ENCODE measurements at places on chromosomes 13 and 19.

DNA sequence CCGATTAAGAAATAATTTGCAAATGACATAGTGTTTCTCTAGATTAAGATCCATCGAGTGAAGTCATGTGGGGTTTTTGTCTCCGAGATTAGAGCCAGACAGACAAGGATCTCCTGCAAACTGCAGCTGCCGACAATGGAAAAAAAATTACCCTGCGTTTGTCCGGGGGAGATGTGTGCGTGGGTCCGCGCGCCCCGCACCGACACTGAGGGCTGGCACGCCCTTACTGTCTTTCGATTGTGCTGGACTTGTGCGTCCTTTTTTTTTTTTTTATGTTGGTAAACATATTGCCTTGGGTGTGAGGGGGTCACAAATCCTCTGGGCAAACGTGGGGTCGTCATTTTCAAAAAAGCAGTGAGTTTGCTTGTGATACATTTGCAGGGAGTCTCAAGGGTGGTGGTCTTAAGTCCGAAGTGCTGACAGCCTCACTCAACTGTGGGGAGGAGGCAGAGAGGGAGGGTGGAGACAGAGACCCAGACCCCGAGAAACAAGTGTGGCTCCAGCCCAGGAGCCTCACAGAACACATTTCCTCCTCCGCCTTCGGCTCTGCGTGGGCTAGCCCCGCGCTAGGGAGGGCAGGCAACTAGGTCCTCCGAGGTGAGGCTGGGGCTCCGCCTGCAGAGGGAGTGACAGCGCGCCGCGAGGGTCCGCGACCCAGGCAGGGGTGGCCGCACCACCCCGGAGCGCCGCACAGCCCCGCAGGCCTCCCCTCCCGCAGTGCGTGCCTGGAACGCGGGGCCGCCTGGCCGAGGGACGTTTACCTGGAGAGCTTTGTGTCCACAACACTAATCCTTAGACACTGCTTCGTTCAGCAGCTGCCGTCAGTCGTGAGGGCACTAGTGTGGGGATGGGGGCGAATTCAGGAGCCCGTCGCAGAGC lies 11.7 kb upstream of the SOX1 start:
- no peak for DNase-seq

DNA sequence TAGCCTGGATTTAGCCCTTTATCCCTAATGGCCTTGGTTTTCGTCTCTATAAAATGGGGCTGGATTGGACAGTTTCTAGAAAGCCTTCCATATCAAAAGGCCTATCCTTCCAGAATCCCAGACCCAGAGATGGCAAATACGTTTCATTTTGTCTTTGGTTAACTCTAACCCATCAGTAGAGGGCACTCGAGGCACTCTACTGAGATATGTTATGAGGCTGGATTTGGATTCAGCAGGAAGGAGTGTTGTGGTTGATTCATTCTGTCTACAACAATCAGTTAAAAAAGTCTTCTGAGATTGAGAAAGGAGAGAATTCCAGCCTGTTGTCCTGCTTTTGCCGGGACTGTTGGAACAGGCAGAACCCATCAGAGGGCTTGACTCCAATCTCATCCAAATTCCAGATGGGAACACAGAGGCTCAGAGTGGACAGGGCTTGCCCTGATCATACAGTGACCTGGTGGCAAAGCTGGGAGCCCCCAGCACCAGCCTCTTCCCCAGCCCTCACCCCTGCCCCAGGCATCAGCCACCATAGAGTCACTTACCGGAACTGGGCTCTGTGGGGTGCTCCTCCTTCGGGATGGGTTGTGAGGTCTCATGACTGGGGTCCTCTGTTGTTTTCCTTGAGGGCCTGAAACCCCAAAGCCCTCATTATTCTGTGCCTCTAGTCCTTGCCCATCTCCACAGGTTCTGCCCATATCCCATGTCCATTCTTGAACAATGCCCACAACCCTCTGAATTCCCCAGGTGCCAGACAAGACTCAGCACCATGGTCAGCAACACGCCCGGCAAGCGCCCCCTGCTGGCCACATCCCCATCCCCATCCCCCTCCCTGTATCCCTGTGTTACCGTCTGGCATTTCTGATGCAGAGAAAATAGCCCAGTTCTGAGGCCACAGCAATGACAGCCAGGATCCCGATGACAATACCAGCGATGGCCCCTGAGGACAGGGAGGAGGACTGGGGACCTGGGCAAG lies 12.3 kb upstream of the ZNF180 start:
- DNase-seq = peak; percentile 54

GRCh38 chr13:20550799-20551198 lies 16.2 kb upstream of the IFT88 start:
- no peak for DNase-seq

- peak; percentile 86 for DNase-seq
Measured at GRCh38 chr19:2648528-2648937, 54.0 kb downstream of the GNG7 start.

DNA sequence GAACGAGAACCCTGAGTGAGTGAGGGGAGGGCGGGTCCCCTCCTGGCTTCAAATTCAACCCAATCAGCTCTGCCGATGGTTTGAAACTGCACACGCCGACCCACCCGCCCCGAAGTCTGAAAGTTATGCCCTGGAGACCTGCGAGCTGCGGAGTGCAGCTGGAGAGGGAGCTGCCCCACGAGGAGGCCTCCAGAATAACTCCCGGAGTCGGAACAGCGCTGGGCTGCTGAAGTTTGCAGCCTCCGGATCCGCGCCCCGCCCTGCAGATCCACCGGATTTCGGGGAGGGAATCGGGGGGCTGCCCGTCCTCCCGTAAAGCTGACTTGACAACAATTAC lies 7.0 kb downstream of the POU4F1 start:
- no peak for DNase-seq

DNA sequence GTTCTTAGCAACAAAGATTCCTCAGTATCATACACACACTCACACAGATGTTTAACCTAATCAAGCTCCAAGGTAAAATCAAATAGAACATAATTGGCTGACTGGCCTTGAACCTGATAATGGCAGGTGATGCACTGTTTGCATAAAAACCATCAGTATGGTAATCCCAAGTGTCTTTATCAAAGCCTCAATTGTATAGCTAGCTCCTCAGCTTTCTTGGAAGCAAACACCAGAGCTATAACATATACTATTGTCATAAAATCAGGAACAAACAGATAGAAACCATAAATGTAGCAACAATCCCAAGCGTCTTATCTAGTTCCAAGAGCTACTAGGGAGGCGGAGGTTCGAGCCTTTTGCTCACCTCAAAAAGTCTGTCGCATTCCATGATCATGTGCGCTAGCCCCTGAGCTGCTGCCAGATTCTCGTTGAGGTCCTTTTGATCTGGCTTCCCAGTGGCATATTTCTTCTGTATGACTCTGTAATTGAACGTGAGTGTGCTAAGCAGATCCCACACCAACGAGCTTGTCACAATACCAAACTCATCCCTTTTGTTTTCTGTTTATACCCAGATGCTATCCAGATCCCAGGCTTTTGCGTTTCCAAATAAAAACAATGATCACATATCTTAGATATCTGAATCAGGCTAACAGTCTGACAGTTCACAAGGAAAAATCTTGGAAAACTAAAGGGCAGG lies 95.3 kb downstream of the KL start:
- no peak for DNase-seq

DNA sequence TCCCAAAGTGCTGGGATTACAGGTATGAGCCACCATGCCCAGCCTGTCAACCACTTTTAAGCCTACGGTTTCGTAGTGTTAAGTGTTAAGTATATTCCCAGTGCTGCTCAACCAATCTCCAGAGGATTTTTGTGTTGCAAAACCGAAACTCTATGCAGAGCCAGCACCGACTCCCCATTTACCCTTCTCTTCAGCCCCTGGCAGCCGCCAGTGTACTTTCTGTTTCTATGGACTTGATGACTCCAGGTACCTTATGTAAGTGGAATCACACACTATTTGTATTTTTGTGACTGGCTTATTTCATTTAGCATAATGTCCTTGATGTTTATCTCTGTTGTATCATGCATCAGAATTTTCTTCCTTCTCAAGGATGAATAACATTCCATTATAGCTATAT lies 1.1 kb downstream of the SULT2A1 start:
- DNase-seq = no peak

- no peak for DNase-seq
Measured at GRCh38 chr13:28837111-28837510, 17.0 kb downstream of the MTUS2 start.

DNA sequence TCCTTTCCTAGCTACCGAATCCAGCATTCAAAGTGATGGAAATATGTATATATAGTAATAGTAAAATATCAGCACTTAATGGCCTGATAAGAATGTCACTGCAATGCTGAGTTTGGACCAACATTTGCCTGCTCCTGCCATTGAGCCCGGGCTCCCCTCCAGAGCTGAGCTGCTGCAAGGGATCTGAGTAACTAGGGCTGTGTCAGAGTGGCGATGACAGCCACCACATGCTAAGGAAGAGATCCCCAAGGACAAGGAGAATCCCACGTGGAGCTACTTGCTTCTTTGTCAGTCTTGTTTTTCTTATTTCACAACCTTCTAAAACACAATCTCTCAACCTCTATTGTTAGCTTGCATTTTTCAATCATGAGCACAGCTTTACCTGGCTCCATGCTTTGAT lies 19.5 kb upstream of the ALOX5AP start:
- DNase-seq = no peak

- DNase-seq = no peak
Measured at GRCh38 chr13:21911646-21912298, 240.9 kb downstream of the FGF9 start.

DNA sequence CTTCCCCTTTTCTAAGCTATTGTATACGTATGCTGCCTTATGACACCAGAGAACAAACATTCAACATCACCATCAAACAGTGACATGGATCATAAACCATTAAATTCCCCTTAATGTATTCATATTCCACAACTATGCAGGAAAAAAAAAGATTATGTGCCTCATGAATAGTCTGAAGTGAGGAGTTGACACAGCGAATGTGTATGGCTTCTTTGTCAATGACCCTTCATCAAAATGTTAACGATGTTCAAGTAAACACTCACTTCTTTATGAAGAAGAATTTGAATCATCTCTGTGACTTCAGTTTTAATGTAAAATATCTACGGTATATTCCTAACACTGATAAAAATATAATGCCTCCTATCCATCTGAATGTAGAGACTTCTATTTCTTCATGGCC lies 44.6 kb downstream of the SMAD9 start:
- DNase-seq = no peak

GRCh38 chr13:97411984-97412383 lies 22.0 kb upstream of the RAP2A start:
- no peak for DNase-seq

DNA sequence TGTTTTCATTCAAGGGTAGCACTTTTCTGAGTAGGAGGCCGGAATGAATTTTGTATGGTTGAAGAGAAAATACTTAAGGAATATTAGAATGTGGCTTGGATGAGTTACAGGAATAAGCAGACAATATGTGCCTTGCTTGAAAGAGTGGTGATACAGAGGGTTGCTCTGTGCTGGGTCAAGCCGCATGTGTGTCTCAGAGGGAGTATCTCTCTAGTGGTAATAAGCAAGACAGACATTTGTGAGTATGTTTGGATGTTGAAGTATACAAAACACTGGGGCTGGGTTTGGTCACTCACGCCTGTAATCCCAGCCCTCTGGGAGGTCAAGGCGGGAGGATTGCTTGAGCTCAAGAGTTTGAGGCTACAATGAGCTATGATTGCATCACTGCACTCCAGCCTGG lies 103.9 kb downstream of the LMO7 start:
- no peak for DNase-seq

GRCh38 chr13:21964686-21965085 lies 293.8 kb downstream of the FGF9 start:
- no peak for DNase-seq

DNA sequence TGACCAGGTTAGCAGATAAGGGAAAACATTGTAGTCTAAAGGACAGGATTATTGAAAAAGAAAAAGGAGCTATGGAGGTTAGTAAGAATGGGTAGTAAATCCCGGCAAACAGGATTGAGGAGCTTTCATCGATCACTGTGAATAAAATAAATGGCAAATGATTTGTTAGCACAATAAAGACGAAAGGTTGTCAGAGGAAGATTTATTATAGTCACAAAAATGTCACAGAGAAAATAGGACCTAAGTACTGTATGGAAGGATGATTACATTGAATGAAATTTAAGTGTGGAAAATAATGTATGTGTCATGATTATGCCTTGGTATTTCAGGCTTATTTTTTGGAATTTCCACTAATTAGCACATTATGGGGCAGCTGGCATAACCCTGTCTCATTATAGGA lies 519.2 kb upstream of the SLITRK6 start:
- no peak for DNase-seq

DNA sequence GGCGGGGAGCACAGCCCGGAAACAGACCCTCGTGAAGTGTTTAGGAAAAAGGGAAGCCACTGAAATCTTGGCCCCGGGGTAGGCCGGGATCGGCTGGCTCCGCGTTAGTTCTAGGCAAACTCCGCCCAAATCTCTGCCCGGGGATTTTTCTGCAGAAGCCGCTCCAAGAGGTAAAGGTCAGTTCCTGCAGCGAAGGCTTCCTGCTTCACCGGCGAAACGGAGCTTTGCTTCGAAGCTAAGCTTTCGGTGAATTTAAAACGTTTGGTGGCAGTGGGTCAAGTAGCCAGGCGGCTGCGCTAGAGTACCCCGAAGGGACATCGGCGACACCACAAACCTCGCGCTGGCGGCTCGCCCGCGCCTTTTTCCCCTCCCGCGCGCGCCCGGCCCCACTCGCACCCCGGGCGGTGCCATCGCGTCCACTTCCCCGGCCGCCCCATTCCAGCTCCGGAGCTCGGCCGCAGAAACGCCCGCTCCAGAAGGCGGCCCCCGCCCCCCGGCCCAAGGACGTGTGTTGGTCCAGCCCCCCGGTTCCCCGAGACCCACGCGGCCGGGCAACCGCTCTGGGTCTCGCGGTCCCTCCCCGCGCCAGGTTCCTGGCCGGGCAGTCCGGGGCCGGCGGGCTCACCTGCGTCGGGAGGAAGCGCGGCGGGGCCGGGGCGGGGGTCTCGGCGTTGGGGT lies 441 bp downstream of the GJB2 start:
- peak; percentile 29 for DNase-seq

GRCh38 chr19:47499863-47500830 lies 14.7 kb downstream of the NAPA start:
- no peak for DNase-seq

DNA sequence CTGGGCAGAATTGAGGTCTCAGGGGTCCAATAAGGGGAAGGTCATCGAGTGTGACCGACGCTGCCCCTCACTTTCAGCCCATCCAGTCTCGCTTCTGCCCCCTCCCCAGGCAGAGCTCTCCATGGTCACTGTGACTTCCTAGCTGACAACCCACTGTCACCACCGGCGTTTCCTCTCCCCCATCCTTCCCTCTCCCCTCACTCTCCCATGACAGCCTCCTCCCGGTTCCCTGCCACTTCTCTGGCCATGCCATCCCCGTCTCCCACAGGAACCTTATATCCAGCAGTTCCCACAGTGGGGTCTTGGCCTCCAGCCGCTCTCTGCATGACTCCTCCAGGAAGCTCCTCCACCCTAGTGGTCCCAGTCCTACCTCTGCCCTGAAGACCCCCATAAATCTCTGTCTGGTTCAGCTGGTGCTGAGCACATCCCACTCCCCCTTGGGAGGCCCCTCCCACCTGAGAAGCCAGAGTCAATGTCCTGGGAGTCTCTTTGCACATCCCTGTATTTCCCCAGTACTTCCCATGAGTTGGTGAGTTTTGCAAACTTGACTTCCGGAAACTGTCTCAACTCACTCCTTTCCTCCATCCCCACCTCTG lies 24.7 kb upstream of the CD33 start:
- no peak for DNase-seq

Measured in activated T-cell treated with anti-CD3 and anti-CD28 coated beads, Interleukin-2, amount 50 U/mL, for 48 hours (primary cell).